ENCODE measurements at places on chromosomes 2 and 18. TPM values are rescaled to one million over a fixed set of nuclear protein-coding genes. Genes with fewer than 3 reads are reported as not detected.

The REG3G gene
- total RNA-seq, result not detected

The LRRC30 gene
- total RNA-seq, result not detected

The MSTN gene
- 0.07 TPM for total RNA-seq

The HDLBP gene
- total RNA-seq, result 226 TPM
